Right hindlimb (tissue), 1 donor: ENCODE measurements at places on chromosomes 4 and X.

GRCh38 chrX:18702362-18703195 is 4.9 kb upstream of the PPEF1 start:
- DNase-seq = no peak

- no peak for DNase-seq
Observed at GRCh38 chrX:4663085-4663484, 949.6 kb upstream of the PRKX start.

DNA sequence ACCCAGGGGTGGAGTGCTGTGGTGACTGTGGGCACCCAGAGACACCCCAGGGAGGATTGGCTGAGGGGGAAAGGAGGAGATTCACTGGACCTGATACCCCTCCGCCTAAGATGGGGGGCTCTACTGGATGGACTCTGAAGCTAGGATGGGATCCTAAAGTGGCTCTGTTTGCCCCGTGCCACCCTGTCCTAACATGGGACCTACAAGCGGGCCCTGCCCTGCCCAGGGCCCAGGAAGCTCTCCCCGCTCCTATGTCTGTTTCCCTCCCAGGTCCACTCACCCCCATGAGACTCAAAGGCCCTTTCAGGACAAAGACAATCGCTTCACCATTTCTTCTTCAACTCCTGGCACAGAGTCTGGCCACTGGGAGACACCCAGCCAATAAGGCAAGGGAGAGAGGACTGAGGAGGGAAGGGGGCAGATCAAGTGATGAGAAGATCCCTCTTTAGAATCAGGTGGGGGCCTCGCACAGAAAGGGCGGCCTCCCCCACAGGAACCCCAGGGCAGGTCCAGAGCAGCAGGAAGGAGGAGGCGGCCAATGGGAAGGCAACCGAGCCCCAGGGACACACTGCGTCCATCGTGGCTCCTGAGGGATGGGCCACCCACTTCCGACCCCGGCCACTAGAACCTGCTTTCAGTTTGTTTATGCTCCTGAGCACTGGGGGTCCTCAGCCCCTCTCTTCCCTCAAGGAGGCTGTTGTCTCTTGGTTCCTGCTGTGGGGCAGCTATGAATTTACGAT is 155.4 kb downstream of the AFAP1 start:
- DNase-seq = no peak

DNA sequence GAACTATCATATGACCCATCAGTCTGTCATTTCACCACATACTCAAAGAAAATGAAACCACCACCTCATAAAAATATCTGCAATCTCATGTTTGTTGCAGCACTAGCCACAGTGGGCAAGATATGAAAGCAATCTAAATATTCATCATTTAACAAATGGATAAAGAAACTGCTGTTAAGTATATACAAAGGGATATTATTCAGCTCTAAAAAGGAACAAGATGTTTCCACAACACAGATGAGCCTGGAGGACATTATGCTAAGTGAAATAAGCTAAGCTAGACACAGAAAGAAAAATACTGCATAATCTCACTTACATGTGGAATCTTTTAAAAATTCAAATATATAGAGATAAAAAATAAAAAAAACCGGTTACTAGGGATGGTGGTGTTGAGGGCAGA is 108.2 kb upstream of the BRWD3 start:
- DNase-seq = no peak

DNA sequence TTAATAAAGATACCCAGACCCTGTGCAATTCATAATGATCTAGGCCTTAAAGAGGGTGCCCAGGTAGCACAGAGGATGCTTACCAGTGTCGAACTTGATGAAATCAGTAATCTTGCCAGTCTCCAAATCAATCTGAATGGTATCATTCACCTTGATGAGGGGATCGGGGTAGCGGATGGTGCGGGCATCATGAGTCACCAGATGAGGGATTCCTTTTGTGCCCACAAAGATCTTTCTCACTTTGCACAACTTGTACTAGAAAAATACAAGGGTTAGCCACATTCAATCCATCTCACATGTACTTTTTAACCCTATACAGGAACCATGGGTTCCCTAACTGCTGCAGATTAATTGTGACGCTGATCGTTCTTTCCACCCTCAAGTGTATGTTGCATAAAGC is 3.3 kb downstream of the RPS4X start:
- DNase-seq = no peak

DNA sequence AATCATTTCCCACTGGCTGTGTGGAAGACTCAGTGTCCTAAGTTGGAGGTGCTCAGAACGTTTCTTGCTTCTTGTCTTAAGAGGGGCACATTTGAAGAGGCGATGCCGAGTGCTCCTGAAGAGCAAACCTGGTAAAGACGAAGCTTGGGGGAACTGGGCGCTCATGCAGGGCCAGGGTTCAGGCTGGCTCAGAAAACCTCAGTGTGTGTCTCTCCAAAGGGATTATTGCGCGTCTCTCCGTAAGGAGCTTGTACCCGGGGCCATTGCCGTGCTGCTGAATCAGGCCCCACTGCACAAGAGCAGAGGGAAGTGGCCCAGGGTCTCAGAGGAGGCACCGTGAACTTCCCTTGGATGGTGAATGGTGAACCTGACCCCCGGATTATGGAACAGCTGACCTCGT is 44.4 kb downstream of the PSAPL1 start:
- peak; percentile 7 for DNase-seq

DNA sequence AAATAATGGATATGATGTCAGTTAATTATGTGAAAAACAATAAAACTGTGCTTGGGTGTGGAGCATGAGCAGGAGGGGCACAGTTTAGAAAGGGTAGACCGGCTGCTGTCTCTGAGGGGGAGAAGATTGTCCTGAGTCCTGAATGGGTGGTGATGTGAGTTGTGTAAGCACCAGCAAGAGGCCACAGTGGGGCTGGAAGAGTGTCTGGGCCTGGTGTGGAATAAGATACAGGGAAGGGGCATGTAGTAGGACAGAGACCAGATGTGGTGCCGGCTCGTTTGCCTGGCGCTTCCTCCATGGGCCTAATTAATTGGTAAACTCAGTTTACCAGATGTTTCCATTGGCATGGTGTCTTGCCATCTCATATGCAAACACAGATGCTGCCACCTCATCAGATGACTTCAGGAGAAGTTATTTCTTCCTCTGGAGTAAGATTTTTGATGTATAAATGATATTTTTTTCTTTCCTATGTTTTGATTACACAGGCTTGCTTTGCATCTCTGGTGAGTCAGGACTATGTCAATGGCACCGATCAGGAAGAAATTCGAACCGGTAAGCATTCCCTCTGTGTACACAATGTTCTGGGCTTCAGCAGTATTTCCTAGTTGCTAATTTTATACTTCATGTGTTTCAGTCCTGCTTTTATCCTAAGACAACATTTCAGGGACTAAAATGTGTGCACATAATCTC is 5.1 kb downstream of the MED28 start:
- no peak for DNase-seq

DNA sequence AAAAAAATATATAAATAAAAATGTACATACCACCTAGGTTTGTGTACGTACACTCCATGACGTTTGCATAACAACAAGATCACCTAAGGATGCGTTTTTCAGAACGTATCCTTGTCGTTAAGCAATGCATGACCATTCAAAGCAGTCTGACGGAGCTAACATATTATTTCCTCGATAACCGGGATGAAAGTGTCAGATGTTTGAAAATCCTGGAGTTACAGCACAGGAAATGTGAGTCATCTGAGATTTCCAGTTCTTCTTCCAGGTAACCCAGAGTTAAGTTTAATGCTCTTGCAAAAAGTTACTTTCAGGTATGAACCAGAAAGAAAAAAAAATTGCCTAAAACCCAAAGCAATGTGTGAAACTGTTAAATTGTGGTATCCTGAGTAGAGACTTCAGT is 107.9 kb downstream of the LDB2 start:
- DNase-seq = no peak

DNA sequence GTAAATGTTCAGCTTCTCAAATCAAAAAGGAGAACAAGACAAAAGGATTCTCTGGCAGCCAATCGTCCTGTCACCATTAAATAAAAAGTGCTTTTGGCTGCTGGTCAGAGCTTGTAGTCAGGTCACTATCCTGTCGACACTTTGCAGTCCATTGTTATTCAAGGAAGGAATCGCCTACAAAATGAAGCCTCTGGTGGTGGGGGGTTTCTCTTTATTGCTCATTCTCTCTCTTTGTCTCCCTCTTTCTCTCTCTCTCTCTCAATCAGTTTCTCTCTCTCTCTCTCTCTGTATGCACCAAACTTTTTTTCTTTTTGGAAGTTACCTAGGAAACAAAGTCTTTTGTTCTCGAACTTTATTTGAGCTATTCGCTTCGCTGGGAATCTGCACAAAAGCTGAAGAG is 17.6 kb upstream of the SCML1 start:
- no peak for DNase-seq

DNA sequence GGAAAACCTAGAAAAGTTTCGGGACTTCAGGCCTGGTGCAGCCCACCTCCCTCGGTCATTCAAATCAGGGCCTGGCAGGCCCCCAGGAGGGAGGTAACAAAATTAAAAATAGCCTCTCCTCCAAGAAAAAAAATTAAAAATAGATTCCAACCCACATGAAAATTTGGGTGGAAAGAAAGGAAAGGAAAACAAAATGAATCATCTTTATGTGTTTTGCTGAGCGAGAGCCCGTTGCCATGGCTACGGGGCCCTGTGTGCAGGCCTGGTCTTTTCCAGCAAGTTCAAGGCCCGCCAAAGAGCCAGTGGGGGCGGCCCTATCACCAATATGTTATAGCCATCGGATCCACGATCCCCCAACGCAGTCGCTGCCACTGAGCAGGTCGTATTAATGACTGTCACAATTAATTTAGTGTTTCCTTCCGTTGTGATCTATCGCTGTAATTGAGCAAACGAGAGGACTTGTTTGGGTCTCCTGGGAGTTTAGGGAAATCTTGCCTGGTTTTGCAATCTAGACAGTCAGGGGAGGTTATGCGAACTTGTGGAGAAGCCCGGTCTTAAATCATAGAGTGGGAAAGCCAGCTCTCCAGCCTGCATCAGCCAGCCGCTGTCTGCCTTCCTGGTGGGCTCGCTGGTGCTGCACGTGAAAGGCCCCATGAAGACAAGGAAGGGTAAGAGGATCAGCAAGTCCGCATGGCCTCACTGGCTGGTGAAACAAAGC is 452.4 kb downstream of the BCOR start:
- DNase-seq = peak; percentile 86

DNA sequence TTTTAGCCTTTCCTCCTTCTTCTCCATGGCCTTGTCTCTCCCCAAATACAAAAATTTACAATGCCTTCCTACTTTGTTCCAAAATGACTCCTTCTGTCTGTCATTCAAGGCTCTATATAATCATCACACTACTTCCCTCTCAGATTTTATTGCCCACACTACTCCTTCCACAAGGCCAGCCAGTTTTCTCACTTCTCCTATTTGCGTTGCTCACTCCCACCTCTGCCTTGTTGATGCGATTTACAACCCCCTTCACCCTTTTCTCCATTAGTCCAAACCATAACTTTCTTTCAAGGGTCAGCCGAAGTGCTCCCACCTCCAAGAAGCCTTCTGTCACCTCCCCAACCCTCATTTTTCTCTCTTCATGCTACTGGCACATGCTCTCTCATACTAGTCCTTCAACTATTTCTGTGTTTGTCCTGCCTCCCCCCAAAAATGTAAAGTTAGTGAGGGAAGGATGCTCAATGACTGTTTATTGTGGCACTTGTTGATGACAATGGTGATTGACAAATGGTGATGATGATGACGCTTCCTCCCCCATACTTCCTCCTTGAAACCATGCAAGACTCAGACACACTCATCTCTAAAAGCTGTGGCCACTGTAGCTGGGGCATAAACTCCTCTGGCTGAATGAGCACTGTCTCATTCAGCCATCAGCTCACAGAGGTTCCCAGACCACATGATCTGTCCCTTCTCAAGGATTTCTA is 2.7 kb upstream of the XKRX start:
- no peak for DNase-seq

- DNase-seq = no peak
Observed at GRCh38 chr4:64174247-64174882, 234.9 kb downstream of the TECRL start.

GRCh38 chr4:130146773-130147172 is 1050.8 kb downstream of the C4orf33 start:
- DNase-seq = no peak

DNA sequence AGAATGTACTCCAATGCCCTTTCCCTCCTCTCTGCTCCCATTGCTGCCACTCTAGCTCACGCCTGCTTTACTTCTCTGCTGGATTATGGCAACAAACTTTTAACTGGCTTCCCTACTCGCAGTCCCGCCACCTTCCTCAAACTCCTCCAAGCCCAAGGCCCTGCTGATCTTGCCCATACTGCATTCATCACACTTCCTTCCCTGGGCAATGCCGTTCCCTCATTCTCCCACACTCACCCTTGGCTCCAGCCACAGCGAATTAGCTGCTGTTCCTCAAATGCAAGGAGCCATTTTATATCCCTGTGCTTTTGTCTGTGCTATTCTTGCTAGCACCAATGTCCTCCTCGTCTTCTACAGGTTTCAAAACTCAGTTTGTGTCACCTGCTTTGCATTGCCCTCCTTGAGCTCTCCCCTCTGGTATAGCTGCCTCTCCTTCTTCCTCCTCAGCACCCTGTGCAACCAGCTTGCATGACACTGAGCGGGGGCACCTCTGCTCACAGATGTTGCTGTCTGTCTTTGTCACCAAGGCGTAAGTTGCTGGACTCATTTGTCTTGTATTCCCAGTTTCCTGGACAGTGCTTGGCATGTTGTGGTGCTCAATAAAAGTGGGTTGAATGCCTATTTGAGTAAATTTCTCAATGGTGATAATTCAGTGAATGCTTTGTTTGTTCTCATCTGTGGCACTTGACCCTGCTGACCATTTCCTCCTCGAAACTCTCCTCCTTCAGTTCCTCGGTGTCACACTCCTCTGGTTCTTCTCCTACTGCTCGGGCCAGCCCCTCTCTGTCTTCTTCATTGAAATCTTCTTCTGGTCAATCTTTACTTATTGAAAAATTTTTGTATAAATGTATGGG is 22.4 kb upstream of the MGST2 start:
- no peak for DNase-seq

DNA sequence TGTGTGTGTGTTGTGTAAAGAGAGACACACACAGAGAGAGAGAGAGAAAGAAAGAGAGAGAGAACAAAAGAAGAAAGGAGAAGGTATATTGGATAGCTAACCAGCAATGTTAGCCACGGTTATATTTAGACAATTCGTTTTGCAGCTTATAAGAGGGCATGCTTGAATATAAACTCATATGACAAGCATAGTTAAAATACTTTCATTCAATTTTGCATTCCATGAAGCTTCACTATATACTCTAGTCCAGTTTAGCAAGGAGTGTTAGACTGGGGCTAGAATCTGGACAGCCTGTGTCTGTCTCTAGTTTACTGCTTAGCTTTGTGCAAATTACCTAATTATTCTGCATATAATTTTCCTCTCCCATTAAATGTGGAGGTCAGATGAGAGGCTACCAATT is 525.9 kb upstream of the ZFP42 start:
- no peak for DNase-seq

DNA sequence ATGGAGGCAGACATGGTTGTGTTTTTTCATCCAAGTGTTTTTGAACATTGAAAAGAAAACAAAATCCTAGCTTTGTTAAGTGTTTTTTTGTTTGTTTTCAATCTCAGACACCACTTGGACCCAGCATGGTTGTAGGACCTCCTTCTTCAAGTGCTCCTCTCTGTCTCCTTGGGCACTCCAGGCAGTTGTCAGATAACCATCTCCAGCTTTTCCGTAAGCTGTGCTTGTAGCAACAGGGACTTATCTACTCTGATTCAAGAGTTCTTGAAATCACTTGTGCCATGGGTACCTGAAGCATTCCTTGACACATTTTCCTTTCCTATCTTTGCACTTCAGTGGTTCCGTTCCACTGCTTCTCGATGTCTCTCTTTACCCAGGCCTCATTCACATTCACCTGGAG is 334.9 kb upstream of the DDX53 start:
- DNase-seq = no peak
